ENCODE measurements at places on chromosomes 5 and 9.

- DNase-seq: no peak
Measured at GRCh38 chr5:172002310-172002709, 4.1 kb downstream of the FBXW11 start.

DNA sequence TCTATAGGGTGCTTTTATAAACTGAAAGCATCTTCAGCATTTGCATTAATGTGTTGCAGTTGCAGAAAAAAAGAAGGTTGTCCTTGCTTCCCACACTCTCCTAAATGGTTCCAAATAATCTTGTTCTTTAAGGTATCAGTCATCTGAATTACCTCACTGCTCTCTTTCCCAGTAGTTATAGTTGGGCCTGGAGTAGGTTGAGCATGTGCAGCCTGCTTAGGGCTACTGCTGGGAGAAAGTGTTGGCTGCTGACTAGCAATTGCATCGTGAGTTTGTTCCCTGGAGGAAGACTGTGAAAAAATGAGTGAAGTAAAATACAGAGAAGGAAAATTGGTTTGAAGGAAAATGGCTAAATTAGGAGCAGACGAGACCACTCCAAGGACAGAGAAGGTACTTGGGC is 74.5 kb downstream of the PRR16 start:
- no peak for DNase-seq

GRCh38 chr9:119559056-119559455 is 189.8 kb upstream of the BRINP1 start:
- DNase-seq: no peak

DNA sequence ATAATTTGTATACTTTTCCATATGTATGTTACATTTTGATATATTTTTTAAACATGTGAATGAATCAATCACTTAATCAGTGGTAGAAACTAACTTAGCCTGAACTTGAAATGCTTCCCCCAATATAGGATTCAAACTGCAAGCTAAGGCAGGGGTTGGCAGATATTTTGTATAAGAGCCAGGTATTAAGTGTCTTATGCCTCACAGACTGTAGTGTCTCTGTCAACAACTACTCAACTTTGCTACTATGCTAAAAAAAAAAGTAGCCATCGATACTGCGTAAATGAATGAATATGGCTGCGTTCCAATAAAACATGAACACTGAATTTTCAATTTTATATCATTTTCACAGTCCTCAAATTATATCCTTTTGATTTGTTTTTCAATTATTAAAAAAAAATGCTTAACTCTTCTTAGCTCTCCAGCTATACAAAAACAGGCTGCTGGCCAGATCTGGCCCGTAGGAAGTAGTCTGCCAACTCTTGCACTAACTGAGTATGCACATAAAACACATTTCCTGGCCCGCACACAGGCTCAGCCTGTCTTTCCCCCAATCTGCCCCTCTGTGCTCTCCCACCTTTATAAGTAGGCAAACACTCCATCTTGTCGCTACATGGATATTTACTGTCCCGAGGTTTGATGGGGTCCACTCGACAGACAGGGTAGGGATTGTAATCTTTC is 91.8 kb downstream of the SAXO1 start:
- peak; percentile 32 for DNase-seq

DNA sequence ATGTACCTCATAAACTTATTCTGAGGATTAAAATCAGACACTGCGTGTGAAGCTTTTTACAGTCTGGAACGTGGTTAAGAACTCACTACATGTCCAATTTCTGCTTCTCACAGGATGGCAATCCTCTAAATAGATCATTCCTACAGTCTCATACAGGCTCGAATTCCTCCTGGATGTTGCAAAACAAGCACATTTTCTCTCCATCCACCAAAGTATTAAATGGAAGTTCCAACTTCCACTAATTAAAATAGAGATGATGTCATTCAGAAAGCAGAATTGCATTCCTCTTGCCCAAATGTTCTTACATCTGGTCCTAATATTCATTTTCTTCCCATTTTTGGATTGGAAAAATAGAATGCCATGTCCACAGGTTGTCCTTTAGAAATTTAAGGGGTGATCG is 145.5 kb upstream of the PCA3 start:
- DNase-seq: no peak

DNA sequence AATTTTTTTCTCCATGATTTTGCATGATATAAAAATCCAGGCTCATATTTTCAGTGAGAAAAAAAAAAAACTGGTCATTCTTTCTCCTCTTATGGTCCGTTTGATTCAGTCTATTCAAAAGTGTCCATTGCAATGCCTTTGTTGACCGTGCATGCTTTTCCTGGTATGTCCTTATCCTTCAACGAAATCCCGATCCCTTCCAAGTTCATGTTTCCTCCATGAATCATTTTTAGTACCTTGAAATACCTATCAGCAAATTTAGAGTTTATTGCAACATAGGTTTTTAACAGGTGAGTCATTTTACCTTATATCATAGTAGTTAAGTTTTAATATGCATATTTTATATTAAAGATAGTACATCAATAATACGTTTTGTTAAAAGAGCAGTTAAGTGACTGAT is 773.8 kb upstream of the CHD1 start:
- DNase-seq: no peak

- DNase-seq: no peak
Measured at GRCh38 chr9:105416840-105417239, 31.0 kb upstream of the FSD1L start.

- DNase-seq: no peak
Measured at GRCh38 chr5:167642181-167642580, 649.3 kb upstream of the WWC1 start.

DNA sequence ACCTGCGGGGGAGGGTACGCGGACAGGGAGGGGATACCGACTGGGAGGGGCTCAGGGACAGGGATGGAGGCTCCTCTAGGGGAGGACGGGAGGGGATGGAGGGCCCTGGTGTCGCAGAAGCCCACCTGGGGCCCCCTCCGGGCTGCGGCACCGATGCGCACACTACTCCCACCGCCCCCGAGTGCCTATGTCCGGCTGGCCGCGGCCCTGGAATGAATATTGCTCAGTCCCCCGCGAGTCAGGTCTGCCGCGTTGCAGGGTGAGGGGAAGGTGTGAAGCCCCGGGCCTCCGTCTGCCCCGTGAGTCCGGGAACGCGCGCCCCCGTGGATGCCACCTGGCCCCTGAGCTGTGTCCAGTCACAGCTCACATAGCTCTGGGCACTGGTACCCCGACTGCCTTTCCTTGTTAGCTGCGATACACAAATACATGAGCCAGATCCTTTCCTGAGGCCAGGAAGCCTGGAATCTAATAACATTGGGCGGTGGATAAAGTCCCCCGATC is 44.5 kb upstream of the PRSS3 start:
- DNase-seq: no peak

DNA sequence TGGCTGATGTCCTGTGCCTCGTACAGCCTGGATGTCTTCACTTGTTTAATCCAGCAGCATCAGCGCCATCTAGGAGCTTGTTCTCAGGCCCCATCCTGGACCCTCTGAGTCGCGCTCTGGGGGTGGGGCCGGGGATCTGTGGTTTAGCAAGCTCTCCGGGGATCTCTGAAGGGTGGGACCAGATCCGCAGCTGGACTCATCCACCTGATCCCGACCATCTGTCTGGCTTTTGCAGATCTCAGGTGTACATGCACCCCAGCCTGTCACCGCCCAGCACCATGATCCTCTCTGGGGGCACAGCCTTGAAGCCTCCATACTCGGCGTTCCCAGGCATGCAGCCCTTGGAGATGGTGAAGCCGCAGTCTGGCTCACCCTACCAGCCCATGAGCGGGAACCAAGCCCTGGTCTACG is 15.1 kb upstream of the POMT1 start:
- DNase-seq: no peak

- no peak for DNase-seq
Measured at GRCh38 chr5:32612134-32612888, 27.0 kb downstream of the SUB1 start.

DNA sequence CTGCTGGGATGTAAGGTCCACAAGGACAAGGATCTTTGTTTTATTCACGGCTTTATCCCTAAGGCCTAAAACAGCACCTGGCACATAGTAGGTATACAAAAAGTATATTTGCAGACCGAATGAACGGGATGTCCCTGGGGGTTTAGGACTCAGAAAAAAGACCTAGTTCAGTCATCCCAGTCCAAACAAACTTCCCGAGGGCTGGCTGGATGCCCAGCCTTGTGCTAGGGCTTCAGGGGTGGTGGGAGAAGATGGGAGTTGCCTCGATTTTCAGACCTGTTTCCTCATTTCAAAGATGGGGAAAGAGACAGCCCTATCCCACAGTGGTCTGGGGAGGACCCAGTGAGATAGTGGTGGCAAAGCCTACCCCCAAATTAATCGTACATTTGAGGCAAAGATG is 3.0 kb upstream of the PROB1 start:
- DNase-seq: peak; percentile 47

DNA sequence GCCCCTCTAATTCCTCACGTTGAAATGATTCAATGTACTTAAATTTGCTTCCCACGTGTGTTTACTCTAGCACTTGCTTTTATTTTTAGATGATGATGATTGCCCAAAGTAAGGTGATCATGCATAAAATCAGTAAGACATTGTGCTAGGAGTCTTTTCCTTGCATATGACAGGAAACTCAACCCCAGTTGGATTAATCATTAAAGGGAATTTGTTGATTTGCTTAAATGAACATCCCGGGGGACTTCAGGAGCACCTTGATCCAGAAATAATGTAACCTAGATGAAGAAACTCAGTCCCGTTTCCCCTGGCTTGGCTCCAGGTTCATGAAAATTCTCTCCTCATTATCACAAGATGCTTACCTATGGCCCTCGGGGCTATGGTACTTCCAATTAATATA is 106.1 kb upstream of the STC2 start:
- DNase-seq: no peak

GRCh38 chr5:69231851-69232250 is 2.8 kb upstream of the CDK7 start:
- peak; percentile 31 for DNase-seq

DNA sequence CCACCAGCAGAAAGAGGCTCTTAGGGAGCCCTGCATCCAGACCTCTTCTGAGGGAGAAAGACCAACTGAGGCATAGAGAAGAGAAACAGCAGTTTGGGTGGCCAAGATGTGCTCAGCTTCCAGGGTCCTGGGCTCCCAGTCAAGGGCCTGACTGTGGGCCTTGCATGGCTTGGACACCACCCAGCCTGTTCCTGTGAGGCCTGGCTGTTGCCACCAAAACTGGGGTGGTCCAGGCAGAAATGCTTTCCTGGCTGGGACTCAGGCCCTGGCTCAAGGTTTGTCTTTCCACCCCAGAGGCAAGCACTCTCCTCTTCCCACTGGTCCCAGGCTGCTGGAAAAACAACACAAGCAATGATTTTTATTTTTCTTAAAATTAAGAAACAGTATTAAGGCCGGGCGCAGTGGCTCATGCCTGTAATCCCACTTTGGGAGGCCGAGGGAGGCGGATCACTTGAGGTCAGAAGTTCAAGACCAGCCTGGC is 13.3 kb downstream of the MYOZ3 start:
- DNase-seq: no peak

- no peak for DNase-seq
Measured at GRCh38 chr5:134139377-134139851, 24.9 kb downstream of the TCF7 start.

DNA sequence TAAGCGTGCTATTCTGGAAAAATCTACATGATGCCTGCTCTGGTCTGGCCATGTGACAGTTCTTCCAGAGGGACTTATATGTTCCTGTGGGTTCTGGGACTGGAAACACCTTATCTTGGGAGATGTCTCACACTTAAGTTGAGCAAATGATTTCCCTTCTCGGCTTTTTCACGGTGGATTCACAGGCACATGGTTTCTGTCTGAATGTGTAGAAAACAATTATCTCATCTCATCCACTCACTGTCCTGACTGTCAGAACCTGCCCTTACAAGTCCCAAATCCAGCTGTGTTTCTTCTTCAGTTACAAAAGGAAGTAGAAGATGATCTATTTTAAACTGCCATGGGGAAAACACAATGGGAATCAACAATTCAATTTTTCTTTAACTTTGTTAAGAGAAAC is 184.0 kb downstream of the SYK start:
- no peak for DNase-seq

DNA sequence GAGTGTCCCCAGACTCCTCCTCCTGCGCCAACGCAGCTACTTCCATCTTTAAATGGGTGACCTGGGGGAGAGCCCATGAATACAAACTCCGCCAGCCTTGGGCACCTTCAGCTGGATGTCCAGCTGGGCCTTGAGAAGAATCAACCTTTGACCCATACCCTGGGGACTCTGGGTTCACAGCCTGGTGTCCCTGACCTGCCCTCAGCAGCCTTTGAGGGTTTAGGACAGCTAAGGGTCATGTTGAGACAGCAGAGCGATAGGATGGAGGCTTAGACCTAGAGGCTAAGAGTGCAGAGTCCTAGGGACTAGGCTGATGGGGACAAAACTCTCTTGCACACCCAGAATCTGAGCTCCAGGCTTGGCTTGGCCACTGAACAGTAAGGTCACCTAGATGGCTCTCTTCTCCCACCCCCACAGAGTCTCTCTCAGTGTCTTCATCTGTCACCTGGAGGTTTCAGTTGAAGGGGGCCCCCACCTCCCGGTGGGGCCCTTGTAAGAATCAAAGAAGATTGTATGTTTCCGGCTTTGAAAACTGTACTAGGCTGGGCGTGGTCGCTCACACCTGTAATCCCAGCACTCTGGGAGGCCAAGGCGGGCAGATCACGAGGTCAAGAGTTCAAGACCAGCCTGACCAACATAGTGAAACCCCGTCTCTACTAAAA is 6.7 kb upstream of the AQP3 start:
- no peak for DNase-seq

GRCh38 chr9:73951147-73951546 is 546.0 kb upstream of the RORB start:
- DNase-seq: no peak

GRCh38 chr5:28726815-28727214 is 1688.4 kb upstream of the CDH9 start:
- DNase-seq: no peak

GRCh38 chr5:151662805-151663204 is 23.9 kb downstream of the SPARC start:
- DNase-seq: no peak

- DNase-seq: no peak
Measured at GRCh38 chr5:175696139-175696854, 38.4 kb downstream of the HRH2 start.

- DNase-seq: no peak
Measured at GRCh38 chr5:43634621-43635020, 31.6 kb downstream of the NNT start.

GRCh38 chr5:155728146-155728856 is 598.7 kb upstream of the SGCD start:
- peak; percentile 59 for DNase-seq

GRCh38 chr5:68465133-68465532 is 249.6 kb downstream of the PIK3R1 start:
- no peak for DNase-seq
